ENCODE measurements at places on chromosomes 1 and 21. TPM values are rescaled to one million over a fixed set of nuclear protein-coding genes. Genes with fewer than 3 reads are reported as not detected.

- DNase-seq: no peak
Measured at GRCh38 chr1:66355756-66356155, 178.2 kb upstream of the SGIP1 start.

DNA sequence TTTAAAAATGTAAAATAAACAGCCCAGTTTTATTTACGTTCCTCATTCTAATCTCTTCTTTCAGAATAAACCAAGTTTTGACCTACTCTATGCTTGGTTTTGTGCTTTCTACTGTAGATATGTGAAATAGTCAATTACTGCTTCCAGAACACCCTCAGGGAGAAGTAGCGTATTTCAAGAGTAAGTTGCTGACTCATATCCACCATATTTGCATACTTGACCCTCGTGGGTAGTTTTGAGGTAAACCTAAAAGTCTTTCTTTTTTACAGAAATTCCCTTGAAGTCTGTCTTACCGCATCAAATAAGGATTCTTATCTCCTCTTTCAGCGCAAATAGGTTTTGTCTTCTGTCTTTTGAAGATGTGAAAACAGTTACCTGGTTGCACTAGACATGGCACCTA is 1.4 kb upstream of the OR2L3 start:
- DNase-seq: no peak

DNA sequence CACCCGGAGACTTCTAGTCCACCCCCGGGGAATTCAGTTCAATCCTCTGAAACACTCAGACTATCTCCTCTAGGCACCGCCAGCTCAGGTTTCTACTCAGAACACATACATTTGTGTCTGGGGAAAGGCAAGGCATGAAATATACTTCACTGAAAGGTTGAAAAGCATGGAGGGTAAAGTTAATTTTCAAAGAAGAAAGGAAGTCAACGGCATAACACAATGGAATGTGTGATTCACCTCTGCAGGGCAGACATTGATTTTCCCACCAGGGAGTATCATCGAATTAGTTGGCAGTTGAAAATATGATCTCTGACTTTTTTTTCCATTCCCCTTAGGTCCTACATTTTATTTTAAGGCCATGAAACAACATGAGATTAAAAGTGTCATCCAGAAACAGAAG is 669.4 kb downstream of the SMYD3 start:
- peak; percentile 90 for DNase-seq

HFM1 gene
- total RNA-seq: 0.36 TPM

- DNase-seq: peak; percentile 92
Measured at GRCh38 chr1:31795801-31796621, 19.8 kb downstream of the SPOCD1 start.

ACTL8 gene
- total RNA-seq: not detected

CNR2 gene
- total RNA-seq: not detected

ANKRD34A gene
- 0.59 TPM for total RNA-seq

DNA sequence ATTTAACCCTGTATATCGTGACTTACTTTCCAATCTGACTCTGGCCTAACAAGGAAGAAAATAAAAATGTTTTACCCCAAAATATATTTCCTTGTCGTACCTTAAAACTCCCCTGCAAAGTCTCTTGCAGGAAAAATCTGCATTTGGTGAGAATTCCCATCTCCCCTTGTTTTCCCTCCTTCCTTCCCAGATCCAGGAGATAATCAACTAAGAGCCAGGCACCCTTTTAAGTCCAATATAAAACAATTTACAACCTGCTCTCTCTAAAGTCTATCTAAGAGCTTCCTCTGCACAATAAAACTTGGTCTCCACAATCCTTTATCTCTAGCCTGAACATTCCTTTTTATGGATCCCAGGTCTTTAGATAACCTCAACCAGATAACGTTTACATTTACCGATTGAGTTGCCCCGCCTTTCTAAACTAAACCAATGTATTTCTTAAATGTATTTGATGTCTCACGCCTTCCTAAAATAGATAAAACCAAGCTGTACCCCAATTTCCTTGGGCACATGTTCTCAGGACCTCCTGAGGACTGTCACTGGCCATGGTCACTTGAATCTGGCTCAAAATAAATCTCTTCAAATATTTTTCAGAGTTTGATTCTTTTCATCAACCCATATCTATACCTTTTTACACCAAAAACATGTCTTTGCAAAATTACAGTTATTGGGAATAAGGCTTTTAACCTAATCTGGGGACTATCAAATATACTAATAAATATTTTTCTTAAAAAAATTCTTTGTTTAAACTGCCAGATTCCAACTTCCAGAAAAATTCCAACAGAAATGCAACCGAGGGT is 993 bp downstream of the DDX59 start:
- DNase-seq: no peak

DNA sequence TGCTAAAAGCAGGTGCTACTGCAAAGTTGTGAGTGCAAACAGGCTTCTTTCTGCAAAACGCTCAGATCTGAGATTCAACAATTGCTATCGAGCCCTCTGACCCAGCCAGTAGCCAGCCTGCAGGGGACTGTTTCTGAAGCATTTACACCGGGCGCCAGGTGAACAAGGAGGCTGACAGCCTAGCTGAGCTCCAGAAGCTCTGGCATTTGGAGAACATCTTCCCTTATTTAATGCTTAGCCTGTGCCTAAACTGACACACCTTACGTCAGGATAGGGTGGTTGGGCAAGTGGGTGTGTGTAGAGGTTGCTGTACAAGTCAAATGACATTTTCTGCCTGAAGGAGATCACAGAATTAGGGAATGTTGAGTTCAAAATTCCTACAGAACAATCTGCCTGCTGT is 15.8 kb upstream of the PLA2G2C start:
- DNase-seq: no peak

- no peak for DNase-seq
Measured at GRCh38 chr1:99018313-99018712, 13.7 kb upstream of the PLPPR5 start.

- DNase-seq: no peak
Measured at GRCh38 chr1:233300326-233300725, 4.8 kb upstream of the PCNX2 start.

BTBD8 gene
- 5.8 TPM for total RNA-seq

DNA sequence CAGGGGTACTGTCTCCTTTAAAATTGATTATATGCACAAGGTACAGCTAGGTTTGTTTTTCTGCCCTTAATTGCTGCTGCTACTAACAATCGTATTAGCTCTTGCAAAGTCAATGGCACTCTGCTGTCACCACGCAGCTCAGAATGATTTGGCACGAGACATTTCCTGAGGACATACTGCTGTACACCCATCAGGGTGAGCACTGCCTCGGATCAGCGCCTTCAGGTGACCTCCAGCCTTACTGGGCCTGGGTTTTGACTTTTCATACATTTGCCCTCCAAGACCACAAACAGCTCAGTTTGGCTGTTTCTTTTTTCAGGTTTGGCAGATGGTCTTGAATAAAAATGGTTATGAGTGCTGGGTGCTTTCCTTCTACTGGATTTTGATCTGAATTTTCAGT is 110.9 kb downstream of the NTPCR start:
- no peak for DNase-seq

SPRR1A gene
- not detected for total RNA-seq

IRF6 gene
- total RNA-seq: under 0.01 TPM

GRCh38 chr1:246162560-246162959 is 344.5 kb downstream of the SMYD3 start:
- no peak for DNase-seq

CLCNKB gene
- total RNA-seq: 0.29 TPM

DNA sequence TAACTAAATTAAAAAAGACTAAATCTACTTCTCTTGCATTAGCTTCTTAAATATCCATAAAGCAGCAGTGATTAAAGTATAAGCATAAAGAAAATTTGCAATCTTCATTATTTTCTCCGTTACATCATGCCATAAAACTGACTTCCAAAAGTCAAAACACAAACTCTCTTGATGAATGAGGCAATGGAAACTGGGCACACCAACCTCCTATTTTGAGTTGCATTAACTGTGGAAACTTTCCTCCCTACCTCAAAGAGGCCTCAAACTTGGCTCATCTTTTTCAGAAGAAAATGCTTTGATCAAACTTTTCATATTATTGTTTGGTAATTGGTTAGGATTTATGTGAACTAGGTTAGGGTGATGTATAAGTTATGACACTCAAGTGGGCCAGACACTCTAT is 4.1 kb upstream of the BTG3 start:
- no peak for DNase-seq

GRCh38 chr21:30256100-30256499 is 26.6 kb downstream of the KRTAP24-1 start:
- DNase-seq: no peak

HLX gene
- 9.0 TPM for total RNA-seq

DNA sequence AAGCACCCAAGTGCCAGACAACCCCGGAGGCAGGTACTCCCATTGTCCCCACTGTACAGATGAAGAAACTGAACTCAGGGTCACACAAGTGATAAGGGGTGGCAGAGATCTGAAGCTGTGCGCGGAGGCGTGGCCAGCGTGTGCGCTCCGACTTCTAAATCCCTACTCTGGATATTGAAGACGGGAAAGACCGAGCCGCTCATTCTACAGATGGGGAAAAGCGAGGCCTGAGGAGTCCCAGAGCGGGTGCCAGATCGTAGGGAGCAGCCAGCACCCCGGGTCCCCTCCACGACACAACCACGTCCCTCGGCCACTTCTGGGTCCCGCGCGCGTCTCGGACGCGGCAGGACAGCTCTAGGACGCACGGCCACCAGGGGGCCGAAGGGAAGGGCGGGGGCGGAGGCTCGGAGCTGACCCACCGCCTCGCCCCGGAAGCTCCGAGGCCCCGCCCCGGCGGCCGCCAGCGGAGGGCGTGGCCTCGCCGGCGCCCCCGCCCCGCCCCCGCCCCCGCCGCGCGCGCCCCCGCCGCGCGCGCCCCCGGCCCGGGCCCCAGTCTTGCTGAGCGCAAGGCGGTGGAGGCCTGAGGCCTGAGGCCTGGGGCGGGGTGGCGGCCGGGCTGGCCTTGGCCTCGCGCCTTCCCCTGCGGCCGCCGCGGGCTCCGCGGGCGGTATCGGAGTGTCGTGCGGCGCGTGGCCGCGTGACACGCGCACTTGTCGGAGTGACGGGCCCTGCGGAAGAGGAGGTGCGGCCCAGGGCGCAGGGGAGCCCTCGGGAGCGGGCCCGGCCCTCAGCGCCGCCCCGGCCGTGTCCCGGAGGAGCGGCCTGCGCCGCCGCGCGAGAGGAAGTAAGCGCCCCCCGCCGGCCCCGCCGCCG is at the start of gene H6PD:
Gene H6PD, plus strand, starts transcription at position 552 of the 873 bp plus-strand sequence. CDS start 10,161 bp downstream, outside the sequence.
- peak; percentile 100 for DNase-seq
